ENCODE measurements at places on chromosomes 6 and 20.

DNA sequence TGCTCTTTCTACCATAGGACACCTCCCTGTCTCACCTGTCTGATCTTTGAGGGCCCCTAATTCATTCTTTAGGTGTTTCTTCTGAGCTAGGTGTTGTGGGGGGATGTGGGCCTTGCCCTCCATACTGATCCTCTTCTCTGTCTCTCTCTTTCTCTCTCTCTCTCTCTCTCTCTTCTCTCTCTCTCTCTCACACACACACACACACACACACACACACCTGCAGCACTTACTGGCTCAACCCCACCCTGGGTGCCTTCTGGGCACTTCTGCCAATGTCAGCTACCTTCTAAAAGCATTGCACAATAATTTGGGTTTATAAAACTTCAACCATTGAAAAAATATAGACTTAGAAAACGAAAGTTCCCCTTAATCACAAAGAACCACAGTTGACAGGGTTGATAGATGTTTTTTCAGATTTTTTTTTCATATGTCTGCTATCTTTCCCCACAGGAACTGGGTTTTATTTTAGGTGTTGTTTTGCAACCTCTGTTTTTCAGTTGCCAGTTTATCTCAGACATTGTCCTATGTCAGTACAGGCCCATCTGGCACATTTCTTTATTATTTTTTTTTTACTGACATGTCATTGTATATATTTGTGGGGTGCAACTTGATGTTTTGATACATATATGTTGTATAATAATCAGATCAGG is 28.1 kb downstream of the PKIG start:
- DNase-seq = no peak

DNA sequence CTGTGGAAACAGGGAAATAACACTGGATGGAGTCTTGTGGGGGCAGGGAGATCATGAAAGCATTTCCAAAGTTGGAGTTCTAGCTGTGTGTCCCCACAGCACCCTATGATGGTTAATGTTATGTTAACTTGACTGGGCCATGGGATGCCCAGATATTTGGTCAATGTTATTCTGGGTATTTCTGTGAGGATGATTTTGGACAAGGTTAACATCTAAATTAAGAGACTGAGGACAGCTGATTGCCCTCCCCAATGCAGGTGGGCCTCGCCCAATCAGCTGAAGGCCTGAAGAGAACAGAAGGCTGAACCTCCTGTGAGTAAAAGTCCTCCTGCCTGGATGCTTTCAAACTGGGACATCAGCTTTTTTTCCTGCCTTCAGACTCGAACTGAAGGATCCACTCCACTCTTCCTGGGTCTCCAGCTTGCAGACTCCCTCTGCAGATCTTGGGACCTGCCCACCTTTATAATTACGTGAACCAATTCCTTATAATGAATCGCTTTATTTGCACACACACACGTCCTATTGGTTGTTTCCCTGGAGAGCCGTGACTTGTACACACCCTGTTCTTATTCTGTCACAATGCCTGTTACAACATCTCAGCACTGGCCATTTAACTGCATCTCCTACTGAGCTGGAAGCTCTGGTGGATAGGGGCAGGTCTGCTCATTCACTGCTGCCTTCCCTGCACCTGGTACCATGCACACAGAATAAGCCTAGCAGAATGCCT is 99.5 kb upstream of the IYD start:
- DNase-seq = no peak

- no peak for DNase-seq
These were observed 426.0 kb upstream of the SULF2 start for GRCh38 chr20:48211238-48211637.

GRCh38 chr20:63087872-63088680 is 81.3 kb upstream of the BHLHE23 start:
- no peak for DNase-seq

- no peak for DNase-seq
These were observed 1090.0 kb downstream of the EPHA7 start for GRCh38 chr6:92329208-92329847.

DNA sequence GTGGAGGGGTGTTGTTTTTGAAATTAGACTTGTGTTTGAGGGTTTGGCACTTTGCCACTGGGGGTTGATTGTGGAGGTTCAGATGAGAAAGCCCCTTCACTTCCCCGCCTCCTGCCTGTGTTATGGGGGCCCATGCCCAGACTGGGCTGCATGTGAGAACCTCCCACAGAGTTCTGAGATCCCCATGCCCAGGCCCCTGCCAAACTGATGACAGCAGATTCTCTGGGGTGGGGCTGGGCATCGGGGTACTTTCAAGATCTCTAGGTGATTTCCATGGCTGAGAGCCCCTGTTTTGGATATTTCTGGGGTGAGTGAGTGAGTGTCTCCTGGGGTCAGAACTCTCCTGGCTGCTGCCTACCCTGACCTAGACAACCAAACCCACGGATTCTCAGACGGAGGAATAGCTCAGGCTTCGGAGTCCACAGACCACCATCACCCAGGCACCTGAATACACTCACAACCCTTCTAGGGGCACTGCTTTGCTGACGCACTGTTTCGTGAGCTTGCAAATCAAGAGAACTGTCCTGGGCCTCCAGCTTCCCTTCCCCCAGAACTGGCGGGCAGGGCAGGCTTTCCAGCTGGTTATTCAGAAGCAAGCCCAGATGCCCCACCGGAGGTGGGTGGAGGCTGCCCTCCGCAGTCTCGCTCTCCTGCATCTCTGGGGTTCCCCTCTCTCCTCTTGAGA is 6.3 kb downstream of the BCAS1 start:
- DNase-seq = peak; percentile 11

GRCh38 chr6:43719511-43719910 is 31.9 kb upstream of the MRPS18A start:
- DNase-seq = no peak

DNA sequence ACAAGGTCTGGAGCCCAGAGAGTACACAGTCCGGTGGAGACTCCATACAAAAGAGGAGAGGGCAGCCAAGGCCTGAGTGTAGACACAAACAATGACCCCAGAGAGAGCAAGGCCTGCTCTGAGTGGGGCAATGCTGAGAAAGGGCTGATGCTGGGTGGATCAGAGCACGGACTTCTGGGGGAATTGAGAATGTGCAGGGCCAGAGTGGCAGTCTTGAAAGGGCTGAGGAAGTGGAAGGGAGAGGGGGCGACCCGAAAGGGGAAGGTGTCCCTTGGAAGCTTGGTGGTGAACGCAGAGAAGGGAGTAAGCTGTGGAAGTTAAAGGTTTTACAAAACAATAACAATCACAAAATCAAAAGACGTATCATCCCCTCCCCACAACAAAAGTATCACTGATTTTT is 12.0 kb upstream of the GRM4 start:
- no peak for DNase-seq

DNA sequence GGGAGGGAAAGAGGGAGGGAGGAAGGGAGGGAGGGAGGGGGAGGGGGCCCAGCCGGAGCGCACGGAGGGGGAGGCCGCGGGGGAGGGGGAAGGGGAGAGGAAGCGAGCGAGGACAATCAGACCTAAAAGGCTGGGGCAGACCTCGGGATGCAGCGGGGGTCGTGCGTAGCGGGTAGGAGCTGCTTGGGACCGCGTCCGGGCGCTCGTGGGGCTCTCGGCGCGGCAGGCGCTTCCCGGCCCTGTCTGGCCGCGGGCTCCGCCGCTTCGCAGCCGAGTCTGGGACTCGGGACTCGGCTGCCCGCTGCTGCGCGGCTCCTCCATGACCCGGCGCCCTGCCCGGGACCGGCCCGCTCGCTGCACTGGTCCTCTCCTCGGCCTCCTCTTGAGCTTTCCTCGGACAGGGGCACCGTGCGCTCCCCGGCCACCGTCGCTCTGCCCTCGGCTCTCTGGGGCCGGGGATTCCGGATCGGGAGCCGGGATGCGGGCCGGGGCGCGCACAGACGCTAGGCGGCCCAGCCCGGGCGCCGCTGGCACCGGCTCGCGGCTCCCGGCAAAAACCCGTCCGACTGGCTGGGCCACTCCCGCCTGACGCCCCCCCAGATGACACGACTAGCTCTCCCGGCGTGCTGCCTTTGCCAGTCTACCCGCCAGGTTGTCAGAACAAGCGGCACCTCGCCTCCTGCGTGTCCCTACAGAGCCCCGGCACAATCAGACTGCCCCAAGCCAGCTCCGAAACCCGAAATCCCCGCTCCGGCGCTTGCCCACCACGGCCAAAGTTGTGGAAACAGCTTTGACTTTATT is 2.2 kb downstream of the TFAP2A start:
- DNase-seq = no peak

GRCh38 chr6:101462576-101462975 is 69.1 kb downstream of the GRIK2 start:
- DNase-seq = no peak

- DNase-seq = peak; percentile 77
These were observed 116.4 kb downstream of the MYLK4 start for GRCh38 chr6:2634139-2634964.

DNA sequence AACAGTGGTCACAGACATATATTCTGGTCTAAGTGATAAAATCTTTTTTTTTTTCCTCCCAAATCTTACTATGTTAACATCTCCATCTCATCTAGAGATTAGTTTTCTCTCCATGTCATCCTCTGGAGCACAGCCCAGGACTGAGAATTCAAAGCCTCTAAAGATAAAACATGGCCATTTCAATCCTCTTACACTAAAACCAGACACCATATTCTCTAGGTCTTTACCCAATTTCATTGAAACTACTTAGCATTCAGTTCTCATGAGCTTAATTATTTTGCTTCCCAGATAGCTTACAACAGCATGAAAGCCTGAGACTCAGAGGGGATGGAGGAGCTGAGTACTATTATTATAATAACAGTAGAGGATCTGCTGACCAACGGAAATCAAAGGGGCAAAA is 92.7 kb downstream of the FARS2 start:
- no peak for DNase-seq

DNA sequence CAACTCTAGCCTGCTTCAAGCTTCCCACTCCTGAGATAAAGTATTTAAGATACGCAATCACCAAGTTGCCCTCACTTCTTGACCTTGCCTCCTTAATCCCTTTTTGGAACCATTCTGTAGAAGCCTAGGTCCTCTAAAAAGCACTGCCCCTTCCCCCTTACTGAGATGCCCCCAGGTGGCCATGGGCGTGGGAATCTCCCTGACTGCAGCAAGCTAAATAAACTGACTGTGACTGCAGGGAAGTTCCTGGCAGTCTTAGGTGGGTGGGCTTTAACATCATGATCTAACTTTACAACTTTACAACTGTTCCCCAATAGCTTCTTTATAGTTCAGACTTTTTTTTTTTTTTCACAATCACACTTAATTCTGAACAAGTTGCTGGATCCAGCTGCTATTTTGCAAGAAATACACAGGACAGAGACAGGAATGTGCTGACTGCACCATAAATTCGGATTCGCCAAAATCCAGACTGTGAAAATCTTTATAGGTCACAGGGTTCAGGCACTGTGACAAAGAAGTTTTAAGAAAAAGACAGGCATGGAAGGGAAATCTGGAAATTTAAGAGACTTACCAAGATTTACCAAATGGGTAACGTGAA is 344.2 kb upstream of the SULF2 start:
- no peak for DNase-seq

- no peak for DNase-seq
These were observed 14.3 kb upstream of the MYT1 start for GRCh38 chr20:64149809-64150560.

DNA sequence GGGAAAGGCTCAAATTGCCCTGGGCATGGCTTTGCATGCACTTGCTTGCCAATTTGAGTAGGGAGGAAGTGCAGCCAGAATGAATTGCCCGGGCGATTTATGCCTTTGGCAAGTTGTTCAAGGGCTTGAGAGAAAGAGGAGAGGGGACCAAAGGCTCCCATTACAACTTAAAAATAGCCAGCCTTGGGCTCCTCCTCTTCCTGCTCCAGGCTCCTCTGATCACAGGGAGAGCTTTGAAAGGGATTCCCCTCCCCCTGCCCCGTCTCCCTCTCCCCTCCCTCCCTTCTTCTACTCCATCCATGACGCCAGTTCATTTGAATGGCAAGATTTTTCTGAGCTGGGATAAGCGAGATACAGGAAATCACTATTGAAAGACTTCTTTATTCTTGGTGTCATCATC is 304.9 kb upstream of the JAG1 start:
- DNase-seq = no peak

All from activated CD8-positive, alpha-beta memory T cell treated with anti-CD3 and anti-CD28 coated beads for 1 hour (primary cell).